ENCODE measurements at places on chromosomes 11 and 22.

DNA sequence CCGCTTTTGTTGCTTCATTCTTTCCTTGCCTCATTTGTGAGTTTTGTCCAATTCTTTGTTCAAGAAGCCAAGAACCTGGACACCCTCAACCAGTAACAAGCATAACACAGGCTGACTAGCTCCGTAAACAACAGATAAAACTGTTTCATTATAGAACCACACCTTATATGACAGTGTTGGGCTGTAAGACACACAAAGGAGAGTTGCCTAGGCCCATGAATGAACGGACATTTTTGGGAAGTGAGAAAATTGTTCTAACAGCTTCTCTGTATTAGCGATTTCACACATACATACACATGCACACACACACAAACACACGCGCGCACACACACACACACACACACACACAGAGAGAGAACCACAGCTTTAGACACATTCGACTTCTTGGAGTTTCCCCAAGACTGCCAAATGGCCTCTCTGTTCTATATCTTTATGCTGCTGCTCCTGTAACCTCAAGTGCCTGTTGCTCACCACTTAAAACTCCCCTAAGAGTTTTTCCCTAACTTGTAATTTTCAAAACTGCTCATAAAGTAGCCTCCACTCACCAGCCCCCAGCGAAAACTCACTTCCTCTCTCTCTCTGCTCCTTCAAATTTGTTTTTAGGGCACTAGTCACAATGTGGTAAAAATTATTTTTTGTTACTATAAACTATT, 35.9 kb downstream of the CTSC start:
- no peak for DNase-seq

DNA sequence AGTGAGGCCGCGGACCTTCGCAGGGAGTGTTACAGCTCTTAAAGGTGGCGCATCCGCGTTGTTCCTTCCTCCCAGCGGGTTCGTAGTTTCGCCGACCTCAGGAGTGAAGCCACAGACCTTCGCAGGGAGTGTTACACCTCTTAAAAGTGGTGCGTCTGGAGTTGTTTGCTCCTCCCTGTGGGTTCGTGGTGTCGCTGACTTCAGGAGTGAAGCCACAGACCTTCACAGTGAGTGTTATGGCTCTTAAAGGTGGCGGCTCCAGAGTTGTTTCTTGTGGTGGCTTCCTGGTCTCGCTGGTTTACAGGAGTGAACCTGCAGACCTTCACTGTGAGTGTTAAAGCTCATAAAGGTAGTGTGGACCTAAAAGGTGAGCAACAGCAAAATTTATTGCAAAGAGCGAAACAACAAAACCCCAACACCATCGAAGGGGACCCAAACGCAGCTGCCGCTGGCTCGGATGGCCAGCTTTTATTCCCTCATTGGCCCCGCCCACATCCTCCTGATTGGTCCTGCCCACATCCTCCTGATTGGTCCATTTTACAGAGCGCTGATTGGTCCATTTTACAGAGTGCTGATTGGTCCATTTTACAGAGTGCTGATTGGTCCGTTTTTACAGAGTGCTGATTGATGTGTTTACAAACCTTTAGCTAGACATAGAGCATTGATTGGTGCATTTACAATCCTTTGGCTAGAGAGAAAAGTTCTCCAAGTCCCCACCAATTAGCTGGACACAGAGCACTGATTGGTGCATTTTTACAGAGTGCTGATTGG, 1.2 kb upstream of the TMEM45B start:
- DNase-seq = peak; percentile 74

- no peak for DNase-seq
Observed at GRCh38 chr22:42977569-42977968, 37.4 kb downstream of the PACSIN2 start.

GRCh38 chr22:44818727-44819126, 66.4 kb downstream of the ARHGAP8 start:
- DNase-seq = no peak

DNA sequence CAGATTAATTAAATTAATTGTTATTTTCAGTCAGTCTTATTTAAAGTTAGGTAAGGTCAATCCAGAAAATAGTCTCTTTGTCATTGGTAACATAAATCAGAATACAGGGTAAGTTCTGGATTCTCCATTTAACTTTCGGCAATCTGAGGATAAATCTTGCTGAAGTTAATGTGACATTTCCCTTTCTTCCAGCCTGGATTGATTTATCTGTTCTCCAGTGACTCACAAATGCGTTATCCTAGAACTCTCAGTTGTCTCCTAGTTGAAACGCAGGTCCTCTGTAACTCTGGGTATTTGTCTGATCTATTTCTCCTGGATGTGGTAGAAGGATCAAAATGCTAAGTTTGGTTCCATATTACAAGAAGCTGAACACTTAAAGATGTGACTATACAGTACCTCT, 21.0 kb downstream of the OR51E1 start:
- DNase-seq = no peak

GRCh38 chr11:128235426-128235825, 351.9 kb downstream of the ETS1 start:
- no peak for DNase-seq

- DNase-seq = no peak
Observed at GRCh38 chr11:3182462-3182852, 17.3 kb upstream of the OSBPL5 start.

DNA sequence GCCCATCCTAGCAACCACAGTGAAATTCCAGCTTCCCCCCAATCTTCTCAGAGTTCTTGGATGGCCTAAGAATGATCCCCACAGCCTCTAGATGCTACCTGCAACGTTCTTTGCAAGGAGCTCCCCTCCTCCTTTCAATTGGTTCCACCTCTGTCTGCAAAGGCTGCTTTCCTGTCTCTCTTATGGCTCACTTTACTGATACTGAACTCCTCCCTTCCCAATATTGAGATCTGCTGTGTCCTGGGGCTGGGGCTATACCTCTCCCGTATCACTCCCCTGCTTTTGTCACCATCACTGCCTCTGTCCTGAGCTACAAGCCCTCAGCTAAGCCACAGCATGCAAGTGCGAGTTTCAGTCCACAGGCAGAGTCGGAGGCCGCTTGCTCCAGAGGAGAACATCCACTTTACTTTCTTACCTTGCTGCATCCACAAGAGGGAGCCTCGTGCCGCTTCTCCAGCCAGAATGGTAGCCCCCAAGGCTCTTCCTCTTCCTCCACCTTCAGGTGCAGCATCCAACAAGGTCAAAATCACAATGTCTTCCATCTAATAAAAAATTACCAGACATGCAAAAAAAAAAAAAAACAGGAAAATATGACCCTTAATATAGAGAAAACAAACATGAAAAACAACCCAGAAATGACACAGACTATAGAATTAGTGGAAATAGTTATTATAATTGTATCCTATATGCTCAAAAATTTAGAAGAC, 48.6 kb upstream of the TMEM45B start:
- peak; percentile 20 for DNase-seq

- no peak for DNase-seq
Observed at GRCh38 chr11:3781423-3781822, 15.9 kb downstream of the NUP98 start.

DNA sequence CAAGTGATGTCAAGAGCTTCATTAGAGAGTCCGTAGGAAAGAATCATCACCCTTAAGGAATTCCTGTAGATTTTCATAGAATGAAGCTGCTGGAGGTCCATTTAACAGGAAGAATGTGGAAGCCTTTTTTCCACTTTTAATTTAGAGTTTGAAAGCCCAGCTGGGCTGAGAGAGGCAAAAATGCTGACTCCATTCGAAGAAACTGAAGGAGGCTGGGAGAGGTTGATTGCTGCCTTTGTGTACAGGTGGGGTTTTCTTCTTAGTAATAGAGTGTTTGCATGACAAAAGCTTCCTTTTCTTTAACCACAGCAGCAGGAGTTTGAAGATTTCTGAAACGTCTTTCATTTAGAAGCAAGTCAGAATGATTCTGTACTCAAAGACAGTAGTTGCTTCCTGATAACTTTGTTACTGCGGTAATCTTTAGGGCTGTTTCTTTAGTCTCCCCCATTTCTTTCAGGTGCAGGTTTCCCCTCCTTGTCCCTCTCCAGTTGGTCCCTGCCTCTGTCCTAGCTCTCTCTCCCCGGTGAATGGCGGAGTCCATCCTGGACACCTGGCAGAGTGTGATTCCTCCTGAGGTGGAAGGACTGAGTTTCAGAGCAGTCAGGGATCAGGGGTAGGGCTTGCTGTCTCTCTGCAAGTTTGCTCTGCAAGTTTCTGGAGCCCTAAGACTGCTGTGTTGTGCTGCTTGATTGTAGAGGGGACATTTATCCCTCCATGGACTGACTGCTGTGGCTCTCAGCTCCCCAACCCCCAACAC, 166.2 kb downstream of the LDLRAD3 start:
- no peak for DNase-seq

GRCh38 chr11:90241414-90241813, 18.6 kb upstream of the CHORDC1 start:
- no peak for DNase-seq

- DNase-seq = no peak
Observed at GRCh38 chr11:130476922-130477491, 28.6 kb downstream of the ADAMTS15 start.

DNA sequence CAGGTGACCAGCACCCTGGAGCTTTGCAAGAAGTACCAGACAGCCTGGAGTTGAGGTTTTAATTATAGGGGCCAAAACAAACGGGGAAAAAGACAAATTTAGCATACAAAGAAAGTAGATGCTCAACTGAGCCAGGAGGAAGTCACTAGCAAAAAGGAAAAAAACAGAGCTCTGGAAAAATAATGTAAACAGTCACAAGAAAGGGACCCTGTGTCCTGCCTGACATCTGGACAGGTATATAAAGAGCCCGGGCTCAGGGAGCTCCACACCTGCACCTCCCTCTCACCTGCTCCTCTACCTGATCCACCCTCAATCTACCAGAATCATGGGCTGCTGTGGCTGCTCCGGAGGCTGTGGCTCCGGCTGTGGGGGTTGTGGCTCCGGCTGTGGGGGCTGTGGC, at the start of gene KRTAP5-10:
Gene KRTAP5-10, plus strand, starts transcription at position 301 of the 400 bp plus-strand sequence. Its CDS starts 25 bp downstream, at position 326.
- DNase-seq = no peak

GRCh38 chr11:12214751-12215150, 104.4 kb downstream of the MICAL2 start:
- DNase-seq = no peak

GRCh38 chr11:43942662-43943371, 380 bp downstream of the C11orf96 start:
- DNase-seq = peak; percentile 5

DNA sequence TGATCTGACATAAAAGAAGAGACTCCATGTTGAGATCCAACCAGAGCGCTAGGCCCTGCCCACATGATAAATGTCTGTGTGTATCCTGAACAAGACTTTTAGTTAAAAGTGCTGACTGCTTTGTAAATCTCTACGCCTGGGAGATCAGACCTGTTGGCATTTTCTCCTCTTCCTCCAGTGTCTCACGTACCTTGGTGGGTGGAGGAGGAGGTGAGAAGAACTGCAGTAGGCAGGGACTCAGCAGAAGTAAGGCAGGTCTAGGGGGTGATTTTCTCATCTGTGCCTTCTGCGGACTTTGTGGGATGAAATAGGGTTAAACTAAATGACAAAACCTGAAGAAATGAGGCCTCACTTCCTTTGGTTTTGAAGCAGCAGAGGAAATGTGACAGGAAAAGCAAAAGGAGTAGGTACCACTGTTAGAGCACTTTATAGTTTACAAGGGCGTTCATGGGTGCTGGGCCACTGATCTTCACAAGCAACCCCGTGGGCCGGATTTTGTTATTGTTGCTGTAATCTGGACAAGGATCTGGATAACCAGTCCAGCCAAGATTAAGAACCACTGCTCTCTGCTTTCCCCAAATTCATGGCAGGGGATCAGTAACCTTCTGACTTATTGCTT, 36.7 kb upstream of the PLET1 start:
- peak; percentile 54 for DNase-seq

DNA sequence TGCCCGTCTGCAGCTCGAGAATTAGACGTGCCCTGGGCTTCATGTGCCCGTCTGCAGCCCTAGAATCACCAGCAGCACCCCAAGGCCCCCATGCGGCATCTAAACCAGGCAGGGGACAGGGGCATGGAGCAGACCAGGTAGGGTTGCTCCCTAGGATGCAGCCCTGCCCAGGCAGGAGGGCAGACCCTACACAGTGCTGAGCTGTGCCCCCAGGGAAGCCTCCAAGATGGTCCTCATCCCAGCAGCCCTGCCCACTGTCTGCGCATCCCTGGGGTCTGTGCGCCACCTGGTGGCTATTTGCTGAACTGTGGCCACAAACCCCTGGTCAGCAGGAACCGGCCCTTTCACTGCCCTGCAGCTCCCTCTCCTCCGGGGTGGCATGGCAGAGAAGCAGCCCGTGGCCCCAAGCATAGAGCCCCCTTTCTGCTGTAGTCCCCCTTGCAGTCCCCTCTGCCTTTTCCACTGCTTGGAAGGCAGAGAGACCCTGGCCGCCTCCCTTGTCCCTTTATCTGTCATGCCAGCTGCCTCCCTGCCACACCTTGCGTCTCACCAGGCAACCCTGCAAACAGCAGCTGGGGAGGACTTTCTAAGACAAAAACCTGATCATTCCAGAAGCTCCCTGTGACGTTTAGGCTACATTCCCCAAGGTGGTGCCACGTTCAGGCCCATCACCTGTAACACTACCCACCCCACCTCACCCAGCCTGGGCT, 86.6 kb downstream of the KCNQ1 start:
- peak; percentile 78 for DNase-seq

- DNase-seq = no peak
Observed at GRCh38 chr22:45335021-45335818, 25.5 kb downstream of the FAM118A start.

- DNase-seq = no peak
Observed at GRCh38 chr22:50468626-50469025, 6.2 kb downstream of the SBF1 start.

- no peak for DNase-seq
Observed at GRCh38 chr11:126990716-126991480, 9.7 kb downstream of the KIRREL3 start.

GRCh38 chr22:39245130-39246039, 603 bp upstream of the PDGFB start:
- no peak for DNase-seq

GRCh38 chr11:57244911-57245310, 7.9 kb upstream of the APLNR start:
- no peak for DNase-seq

- no peak for DNase-seq
Observed at GRCh38 chr11:26901162-26901561, 92.8 kb upstream of the FIBIN start.

- no peak for DNase-seq
Observed at GRCh38 chr11:64990222-64990923, 6.4 kb downstream of the BATF2 start.

- no peak for DNase-seq
Observed at GRCh38 chr11:102471474-102471873, 18.9 kb upstream of the TMEM123 start.

GRCh38 chr22:36162127-36163034, 1.8 kb upstream of the APOL3 start:
- DNase-seq = peak; percentile 33

- DNase-seq = no peak
Observed at GRCh38 chr22:37999640-38000272, 15.4 kb upstream of the SOX10 start.

GRCh38 chr22:36125434-36125833, 35.1 kb downstream of the APOL3 start:
- no peak for DNase-seq

GRCh38 chr11:74703211-74703610, 28.0 kb downstream of the CHRDL2 start:
- DNase-seq = no peak
